Activated CD8-positive, alpha-beta memory T cell treated with anti-CD3 and anti-CD28 coated beads for 48 hours (primary cell): ENCODE measurements at places on chromosomes 11 and 22.

GRCh38 chr11:68664141-68664540, 20.2 kb upstream of the GAL start:
- no peak for DNase-seq

GRCh38 chr11:12158909-12159308, 48.5 kb downstream of the MICAL2 start:
- DNase-seq, result no peak

DNA sequence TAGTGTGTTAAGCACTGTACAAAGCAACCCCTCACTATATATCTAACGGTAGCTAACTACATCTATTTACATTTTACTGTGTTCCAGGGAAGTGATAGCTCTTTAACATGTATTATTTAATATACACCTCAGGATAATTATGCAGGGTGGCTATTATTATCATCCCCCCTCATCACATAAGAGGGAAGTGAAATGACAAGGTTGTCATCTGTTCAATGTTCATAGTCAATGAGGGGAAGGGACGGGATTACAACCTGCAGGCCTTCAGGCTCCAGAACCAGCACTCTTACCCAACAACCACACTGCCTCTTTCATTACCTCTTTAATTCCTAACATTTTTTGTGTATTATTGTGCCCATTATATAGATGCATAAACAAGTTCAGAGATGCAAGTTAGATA, 238.7 kb upstream of the ANO3 start:
- DNase-seq, result no peak

DNA sequence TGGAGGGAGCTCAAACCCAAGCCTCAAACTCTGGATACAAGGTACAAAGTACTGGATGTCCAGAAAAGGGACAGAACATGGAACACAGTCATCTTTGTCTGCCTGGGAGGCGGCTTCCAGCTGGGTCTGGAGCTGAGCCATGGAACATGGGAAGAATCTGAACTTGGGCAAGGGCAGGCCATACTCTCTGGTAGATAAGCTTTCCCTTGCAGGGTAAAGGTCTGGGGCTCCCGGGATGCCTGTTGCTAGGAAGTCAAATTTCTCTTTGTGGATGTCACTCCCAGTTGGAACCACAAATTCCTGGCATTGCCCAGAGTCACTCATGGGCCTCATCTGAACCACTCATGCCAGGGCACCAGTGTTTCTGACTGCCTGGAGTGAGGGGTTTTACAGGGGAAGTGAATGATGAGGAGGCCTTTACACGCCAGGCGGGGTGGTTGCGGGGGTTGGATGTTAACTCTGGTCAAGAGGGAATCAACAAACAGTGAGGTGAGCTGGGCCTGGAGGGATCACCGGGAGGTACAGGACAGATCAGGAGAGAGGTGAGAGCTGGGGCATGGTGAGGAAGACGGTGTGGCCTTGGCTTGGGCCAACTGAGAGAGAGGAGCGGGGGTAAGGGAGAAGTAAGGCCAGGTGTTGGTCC, 5.7 kb downstream of the FTH1 start:
- no peak for DNase-seq

- DNase-seq, result no peak
These were observed 6.2 kb downstream of the DNAJB13 start for GRCh38 chr11:73956876-73957653.

- DNase-seq, result no peak
These were observed 9.7 kb upstream of the THY1 start for GRCh38 chr11:119432484-119433357.

GRCh38 chr11:9736365-9736764, 72.5 kb downstream of the SWAP70 start:
- no peak for DNase-seq

GRCh38 chr11:86918973-86919372, 36.2 kb downstream of the FZD4 start:
- no peak for DNase-seq

DNA sequence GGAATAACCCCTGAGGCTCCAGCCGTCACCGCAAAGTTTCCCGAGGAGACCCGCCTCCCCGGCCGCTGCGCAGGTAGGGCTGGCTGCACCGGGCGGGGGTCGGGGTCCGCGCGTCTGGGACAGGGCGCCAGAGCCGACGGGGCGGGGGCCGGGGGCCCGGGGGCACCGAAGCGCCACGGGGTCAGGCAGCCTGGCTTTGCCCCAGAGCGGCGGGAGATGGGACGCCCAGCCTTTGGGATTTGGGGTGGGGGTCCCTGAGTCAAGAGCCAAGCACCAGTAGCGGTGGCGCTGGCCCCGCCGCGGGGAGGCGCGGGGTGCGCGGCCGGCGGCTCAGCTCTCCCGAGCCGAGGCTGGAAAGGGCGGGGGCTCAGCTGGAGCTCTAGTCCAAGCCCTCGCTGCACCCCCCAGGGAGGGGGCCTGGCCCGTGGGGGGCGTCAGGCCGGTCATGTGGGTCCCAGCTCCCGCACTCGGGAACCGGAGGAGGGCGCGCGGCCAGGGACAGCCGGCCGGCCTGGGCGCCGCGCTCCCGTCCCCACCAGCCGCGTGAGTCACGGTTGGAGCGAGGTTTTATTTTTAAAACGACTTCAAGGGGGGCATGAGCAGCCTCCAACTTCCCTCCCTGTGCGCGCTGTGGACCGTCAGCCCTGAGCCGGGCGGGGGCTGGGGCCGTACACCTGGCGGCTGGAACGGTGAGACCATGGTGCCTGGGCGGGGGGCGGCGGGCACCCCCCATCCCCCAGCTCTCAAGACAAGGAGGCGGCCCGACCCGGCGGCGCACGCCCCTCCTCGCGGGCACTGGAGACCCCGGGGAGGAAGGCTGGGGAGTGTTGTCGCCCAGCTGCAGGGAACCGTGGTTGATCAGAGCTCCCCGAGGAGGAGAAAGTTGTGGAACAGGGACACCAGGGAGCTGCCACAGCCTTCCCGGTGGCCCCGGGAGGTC, 626 bp downstream of the FLRT1 start:
- no peak for DNase-seq

DNA sequence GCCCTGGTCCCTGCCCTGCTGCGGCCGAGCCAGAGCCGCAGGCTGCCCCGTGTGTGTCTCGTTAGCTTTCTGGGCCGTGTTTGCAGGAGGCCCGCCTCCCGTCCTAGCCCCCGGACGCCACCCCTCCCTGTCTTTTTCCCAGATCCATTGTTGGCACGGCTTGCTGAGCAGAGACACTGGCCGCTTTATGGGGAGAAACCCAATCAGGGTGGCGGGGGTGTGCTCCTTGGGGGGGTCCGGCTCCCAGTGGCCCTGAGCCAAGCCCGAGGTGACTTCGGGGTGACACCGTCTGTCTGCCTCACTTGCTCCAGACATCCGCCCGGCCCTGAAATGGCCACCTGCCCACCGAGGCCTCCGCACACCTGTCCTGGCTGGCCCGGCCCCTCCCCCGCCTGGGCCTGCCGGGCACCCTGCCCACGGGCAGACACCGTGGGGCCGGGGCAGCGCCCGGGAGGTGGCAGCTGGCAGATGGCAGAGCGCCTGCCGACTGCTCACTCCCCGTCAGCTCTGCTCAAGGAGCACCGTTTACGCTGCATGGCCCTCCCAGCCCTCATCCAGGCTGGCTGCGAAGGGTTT, 43.1 kb upstream of the PPARA start:
- DNase-seq, result no peak

DNA sequence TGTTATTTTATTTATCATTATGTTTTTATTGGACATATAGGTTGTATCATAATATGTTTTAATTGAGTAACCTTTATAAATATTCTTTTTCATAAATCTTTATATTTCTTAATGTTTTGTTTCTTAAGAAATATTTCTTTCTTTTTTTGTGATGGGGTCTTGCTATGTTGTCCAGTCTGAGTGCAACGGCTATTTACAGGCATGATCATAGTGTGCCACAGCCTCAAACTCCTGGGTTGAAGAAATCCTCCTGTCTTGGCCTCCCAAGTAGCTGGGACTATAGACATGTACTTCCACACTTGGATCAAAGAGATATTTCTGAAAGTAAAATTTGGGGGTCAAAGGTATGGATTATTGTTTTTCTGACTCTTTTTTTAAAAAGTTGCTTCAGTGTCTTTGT, 53.1 kb downstream of the EHF start:
- DNase-seq, result no peak

- peak; percentile 39 for DNase-seq
These were observed 46.6 kb upstream of the TCF20 start for GRCh38 chr22:42317008-42317407.

DNA sequence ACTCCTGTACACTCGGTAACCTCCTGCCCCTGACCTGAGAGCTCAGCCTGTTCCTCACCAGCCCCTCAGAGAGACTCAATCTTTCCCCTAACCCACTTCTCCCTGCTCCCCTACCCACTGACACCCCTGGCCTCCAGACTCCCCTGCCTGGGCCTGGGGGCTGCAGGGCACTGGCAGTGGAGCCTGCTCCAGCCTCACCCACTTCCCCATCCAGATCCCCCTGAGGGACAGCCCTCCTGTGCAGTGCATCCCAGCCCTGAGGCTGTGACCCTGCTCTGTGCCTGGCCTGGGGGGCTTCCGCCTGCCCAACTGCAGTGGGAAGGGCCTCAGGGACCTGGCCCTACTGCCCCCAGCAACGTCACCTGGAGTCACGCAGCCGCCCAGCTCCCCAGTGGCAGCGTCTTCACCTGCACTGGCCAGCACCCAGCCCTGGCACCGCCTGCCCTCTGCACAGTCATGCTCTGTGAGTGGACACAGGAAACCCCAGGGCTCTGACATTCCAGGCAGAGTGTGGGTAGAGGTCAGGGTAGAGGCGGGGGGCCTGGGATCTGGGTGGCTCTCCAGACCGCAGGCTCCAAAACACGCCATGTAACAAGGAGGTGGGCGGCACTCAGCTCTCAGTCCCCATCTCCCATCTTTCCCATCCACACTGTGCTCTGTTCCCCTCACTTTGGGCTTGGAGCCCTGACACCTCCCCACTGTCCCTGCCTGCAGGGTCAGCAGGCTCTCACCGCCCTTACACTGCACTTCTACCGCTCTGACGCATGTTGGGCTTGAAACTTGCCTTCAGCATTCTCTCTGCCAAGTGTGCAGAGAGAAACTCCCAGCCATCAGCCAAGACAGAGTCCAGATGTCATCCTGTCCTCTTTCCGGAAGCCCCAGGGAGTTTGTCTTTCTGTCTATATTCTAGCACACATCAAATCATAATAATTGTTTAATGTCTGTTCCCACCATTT, 5.1 kb downstream of the VSIG10L2 start:
- no peak for DNase-seq
